ENCODE measurements at places on chromosomes 11 and 22.
A peak's percentile ranks its signal among the peaks of the same experiment; 100 is the strongest.

- no peak for DNase-seq
Observed at GRCh38 chr11:35362521-35362980, 56.8 kb downstream of the SLC1A2 start.

GRCh38 chr11:20021212-20021611 lies 139.1 kb downstream of the DBX1 start:
- DNase-seq: no peak

- no peak for DNase-seq
Observed at GRCh38 chr11:118618991-118619375, 11.6 kb downstream of the PHLDB1 start.

DNA sequence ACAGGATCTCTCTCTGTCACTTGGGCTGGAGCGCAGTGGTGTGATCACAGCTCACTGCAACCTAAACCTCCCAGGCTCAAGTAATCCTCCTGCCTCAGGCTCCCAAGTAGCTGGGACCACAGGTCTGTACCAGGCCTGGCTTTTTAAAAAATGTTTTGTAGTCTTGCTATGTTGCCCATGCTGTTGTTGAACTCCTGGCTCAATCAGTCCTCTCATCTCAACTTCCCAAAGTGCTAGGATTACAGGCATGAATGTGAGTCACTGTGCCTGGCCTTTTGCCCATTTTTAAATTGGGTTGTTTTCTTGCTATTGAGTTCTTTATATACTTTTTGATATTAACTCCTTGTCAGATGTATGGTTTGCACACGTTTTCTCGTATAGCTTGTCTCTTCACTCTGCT lies 33.0 kb upstream of the PITPNB start:
- DNase-seq: no peak

DNA sequence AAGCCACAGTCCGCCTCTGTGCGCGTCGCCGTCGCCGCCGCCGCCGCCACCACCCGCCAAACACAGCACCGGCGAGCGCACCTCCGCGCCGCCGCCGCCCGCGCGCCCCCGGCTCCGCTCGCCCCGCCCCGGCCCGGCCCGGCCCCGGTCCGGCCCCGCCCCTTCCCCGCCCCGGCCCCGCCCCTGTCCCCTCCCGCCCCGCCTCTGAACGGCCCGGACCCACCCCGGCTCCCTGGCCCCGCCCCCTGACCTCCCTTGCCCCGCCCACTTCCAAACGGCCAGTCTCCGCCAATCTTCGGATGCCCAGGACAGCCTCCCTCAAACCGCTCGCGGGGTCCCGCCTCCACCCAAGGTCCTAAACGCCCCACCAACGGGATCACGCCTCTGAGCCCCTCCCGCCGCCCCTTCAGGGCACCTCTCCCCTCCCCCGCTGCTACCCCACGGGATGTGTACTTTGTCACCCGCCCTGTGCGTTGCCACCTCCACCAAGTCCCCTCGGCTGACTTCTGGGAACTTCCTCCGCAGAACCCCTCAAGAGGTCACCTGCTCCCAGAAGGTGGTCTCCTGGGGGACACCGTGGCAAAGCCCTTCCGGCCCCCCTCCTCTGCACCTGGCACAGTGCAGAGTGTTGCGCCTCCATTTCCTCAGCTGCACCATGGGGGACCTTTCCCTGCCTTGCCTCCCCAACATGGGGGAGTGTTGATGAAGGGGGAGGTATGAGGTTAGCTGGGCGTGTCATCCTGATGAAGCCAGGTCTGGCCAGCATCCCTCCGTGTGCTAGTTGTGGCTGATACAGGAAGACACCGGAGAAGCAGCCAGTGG lies at the start of gene KIAA0930:
TSS of gene KIAA0930 (minus strand) at position 85 of the 822 bp plus-strand sequence. CDS start 191 bp downstream, outside the sequence.
- peak; percentile 72 for DNase-seq

Measured in stimulated activated CD8-positive, alpha-beta memory T cell treated with anti-CD3 and anti-CD28 coated beads, Interleukin-4, amount 100 ng/mL, for 1 hour (primary cell).